Activated CD8-positive, alpha-beta memory T cell treated with anti-CD3 and anti-CD28 coated beads, Interleukin-2, amount 10 ng/mL, durations not matched to agents 7 days and 5 days (primary cell): ENCODE measurements at places on chromosomes 2 and 18. TPM values are rescaled to one million over a fixed set of nuclear protein-coding genes. Genes with fewer than 3 reads are reported as not detected.

GRCh38 chr2:112829961-112830681, 6.5 kb downstream of the IL1B start:
- H3K27ac ChIP-seq: no peak overlapping the region
- peaks cover 17% of the 10 kb centered on the region for H3K27me3 ChIP-seq
- H3K4me3 ChIP-seq: no peak overlapping the region
- DNase-seq: no peak
- H3K36me3 ChIP-seq: peaks cover 5% of the 10 kb centered on the region

DNA sequence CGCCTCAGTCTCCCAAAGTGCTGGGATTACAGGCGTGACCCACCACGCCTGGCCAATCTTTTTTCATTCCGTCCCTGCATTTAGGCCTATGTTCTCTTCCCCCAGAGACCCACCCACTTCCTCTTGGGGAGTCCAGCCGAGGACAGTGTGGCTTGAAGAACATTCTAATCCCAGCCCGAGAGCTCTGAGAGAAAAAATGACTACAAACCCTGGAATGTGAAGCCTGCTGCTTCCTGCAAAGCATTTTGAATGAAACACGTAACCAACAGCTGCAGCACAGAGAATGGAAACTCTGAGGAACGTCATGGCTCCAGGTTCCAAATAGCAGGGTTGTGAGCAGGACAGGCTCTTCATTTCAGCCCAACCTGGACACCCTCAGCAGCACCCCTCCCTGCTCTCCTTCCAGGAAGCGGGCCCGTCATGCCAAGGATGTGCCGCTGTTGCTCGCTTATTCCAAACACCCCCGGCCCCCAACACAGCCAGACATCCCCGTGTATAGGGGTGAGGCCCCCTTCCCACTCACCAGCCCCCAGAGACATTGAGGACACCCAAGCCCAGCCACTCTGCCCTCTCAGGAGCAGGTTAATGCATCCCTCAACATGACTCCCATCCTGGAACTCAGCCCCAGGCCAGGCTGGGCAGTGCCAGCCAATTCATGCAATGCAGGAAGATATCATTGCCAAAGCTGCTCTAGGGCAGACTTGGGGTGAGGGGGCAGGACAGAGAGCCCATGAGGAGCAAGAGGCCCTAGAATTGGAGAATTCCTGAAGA, 139.8 kb downstream of the ZFP36L2 start:
- no peaks in the 10 kb centered on the region for H3K4me1 ChIP-seq
- peaks cover 4% of the 10 kb centered on the region for H3K27me3 ChIP-seq
- peaks cover 2% of the 10 kb centered on the region for H3K36me3 ChIP-seq
- no peak overlapping the region for H3K4me3 ChIP-seq
- DNase-seq: no peak
- no peak overlapping the region for H3K27ac ChIP-seq

DNA sequence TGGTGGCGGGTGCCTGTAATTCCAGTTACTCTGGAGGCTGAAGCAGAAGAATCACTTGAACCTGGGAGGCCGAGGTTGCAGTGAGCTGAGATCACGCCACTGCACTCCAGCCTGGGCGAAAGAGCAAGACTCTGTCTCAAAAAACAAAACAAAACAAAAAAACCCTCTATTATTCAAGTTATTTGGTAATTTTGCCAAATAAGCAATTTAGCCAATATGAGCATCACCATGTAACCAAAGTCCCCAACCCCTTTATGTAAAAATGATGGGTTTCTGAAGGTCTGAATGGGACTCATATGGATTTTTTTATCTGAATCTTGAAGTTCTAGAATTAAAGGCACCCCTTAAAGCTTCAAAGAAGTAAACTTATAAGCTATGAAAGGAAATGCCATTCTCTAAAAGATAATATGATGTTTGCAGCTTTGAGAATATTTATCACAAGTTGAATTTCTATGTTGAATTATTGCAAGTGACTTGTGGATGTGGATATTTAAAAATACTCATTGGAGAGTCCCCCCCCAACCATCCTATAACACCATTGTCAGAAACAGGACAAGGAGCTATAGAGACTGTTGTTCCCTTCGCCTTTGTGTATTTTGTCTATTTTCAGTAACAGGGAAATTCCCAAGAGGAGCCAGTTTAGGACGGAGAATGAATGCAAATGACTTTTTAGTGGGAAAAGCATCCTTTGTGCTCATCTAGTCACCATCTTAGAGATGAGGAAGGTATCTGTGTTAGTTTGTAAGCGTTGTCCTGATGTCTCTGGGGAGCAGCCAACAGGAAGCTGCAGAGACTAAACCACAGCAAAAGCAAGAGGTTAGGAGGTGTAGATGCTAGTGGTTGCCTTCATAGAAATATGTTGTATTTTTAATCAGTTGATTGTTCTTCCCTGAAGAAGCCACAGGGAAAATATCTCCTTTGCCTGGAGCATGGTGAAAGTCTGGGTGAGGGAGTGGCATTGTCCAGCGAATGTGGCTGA, 68.3 kb downstream of the TET3 start:
- no peak overlapping the region for H3K4me3 ChIP-seq
- H3K4me1 ChIP-seq: peaks cover 20% of the 10 kb centered on the region
- peak; percentile 49 for DNase-seq
- H3K27me3 ChIP-seq: no peaks in the 10 kb centered on the region

- H3K36me3 ChIP-seq: no peaks in the 10 kb centered on the region
- peaks cover 16% of the 10 kb centered on the region for H3K27me3 ChIP-seq
- H3K27ac ChIP-seq: no peak overlapping the region
Measured at GRCh38 chr2:64400733-64401528, 53.0 kb upstream of the LGALSL start.

- no peak overlapping the region for H3K4me3 ChIP-seq
- no peak for DNase-seq
- no peaks in the 10 kb centered on the region for H3K27me3 ChIP-seq
- H3K27ac ChIP-seq: no peak overlapping the region
- no peaks in the 10 kb centered on the region for H3K4me1 ChIP-seq
- H3K36me3 ChIP-seq: no peaks in the 10 kb centered on the region
Measured at GRCh38 chr2:122366427-122366826, 611.0 kb downstream of the TSN start.

- no peaks in the 10 kb centered on the region for H3K27me3 ChIP-seq
- H3K27ac ChIP-seq: peak overlapping the region; percentile 12
- no peak for DNase-seq
- H3K4me3 ChIP-seq: no peak overlapping the region
- H3K4me1 ChIP-seq: peaks cover 13% of the 10 kb centered on the region
Measured at GRCh38 chr2:17672583-17673317, 80.9 kb downstream of the SMC6 start.

GRCh38 chr2:242052421-242052820, 182.9 kb downstream of the RTP5 start:
- H3K4me3 ChIP-seq: no peak overlapping the region
- no peak for DNase-seq
- no peaks in the 10 kb centered on the region for H3K36me3 ChIP-seq
- peaks cover 37% of the 10 kb centered on the region for H3K27me3 ChIP-seq

GRCh38 chr2:216477283-216478035, 21.2 kb upstream of the RPL37A start:
- no peak for DNase-seq
- H3K4me1 ChIP-seq: peaks cover 14% of the 10 kb centered on the region
- no peak overlapping the region for H3K4me3 ChIP-seq
- H3K27ac ChIP-seq: peak overlapping the region; percentile 18

DNA sequence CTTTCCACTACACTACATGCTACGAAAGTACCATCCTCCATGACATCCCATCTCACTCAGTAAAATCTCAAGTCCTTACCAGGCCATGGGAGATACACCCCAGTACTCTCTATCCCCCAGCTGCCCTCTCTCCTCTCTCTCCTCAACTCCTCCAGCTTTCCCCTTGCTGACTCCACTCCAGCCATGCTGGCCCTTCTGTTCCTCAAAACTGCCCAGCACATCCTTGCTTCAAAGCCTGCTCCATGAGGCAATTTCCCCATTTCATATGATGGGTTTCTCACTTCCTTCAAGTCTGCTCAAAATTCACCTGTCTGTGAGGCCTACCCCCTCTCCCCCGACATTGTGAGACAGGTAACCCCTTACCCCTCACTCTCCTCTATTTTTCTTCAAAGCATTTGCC, 8.6 kb downstream of the CHN1 start:
- peaks cover 5% of the 10 kb centered on the region for H3K4me1 ChIP-seq
- H3K36me3 ChIP-seq: no peaks in the 10 kb centered on the region
- H3K27me3 ChIP-seq: peaks cover 9% of the 10 kb centered on the region
- DNase-seq: no peak

- H3K27ac ChIP-seq: no peak overlapping the region
- H3K36me3 ChIP-seq: no peaks in the 10 kb centered on the region
- H3K27me3 ChIP-seq: peaks cover 30% of the 10 kb centered on the region
- no peak overlapping the region for H3K4me3 ChIP-seq
- peaks cover 3% of the 10 kb centered on the region for H3K4me1 ChIP-seq
- DNase-seq: peak; percentile 75
Measured at GRCh38 chr2:204177977-204178522, 241.5 kb downstream of the ICOS start.

- DNase-seq: no peak
- no peak overlapping the region for H3K4me3 ChIP-seq
- no peaks in the 10 kb centered on the region for H3K4me1 ChIP-seq
- H3K36me3 ChIP-seq: peaks cover 18% of the 10 kb centered on the region
- no peaks in the 10 kb centered on the region for H3K27me3 ChIP-seq
Measured at GRCh38 chr2:6986912-6987361, 69.7 kb downstream of the RNF144A start.

DNA sequence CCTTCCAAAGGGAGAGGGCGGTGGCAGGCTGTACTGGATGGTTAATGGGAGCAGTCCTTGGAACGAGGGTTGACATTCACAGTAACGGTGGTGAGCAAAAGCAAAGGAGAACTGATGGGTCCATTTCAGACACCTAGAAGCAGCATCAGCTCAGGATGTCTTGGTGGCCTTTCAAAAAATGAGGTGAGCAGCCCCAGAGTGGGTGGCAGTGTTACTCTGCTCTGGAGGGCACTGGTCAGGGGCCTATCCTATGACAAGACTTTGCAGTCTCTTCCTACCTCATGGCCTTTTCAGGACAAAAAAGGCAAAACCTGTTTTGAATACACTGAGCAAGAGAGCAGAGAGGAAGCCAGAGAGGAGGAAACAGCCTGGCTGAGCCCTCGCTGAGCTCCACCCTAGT, 23.5 kb downstream of the CAPN14 start:
- no peak overlapping the region for H3K4me3 ChIP-seq
- H3K27me3 ChIP-seq: no peaks in the 10 kb centered on the region
- H3K36me3 ChIP-seq: no peaks in the 10 kb centered on the region

DNA sequence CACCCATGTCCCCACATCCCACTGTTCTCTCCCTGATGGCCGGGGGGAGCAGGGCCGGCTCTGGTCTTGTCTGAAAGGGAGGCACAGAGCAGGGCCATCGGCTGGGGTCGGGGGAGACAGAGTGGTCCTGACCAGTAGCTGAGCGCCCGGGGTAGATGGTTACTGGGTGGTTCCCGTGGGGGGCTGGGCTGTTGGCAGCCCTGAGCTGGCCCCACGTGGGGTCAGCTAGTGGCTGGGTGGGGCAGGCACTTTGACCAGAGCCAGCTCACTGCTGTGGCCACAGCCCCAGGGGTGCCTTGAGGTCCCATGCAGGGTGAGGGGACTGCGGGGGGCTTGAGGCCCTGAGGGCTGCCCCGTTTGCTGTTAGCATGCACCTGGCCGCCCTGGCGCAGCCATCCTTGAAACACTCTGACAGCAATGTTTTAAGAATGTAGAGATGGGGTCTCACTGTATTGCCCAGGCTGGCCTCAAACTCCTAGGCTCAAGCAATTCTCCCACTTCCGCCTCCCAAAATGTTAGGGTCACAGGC, 12.3 kb upstream of the NEU4 start:
- peak; percentile 37 for DNase-seq
- no peaks in the 10 kb centered on the region for H3K4me1 ChIP-seq
- H3K27ac ChIP-seq: no peak overlapping the region
- no peak overlapping the region for H3K4me3 ChIP-seq
- no peaks in the 10 kb centered on the region for H3K36me3 ChIP-seq

DNA sequence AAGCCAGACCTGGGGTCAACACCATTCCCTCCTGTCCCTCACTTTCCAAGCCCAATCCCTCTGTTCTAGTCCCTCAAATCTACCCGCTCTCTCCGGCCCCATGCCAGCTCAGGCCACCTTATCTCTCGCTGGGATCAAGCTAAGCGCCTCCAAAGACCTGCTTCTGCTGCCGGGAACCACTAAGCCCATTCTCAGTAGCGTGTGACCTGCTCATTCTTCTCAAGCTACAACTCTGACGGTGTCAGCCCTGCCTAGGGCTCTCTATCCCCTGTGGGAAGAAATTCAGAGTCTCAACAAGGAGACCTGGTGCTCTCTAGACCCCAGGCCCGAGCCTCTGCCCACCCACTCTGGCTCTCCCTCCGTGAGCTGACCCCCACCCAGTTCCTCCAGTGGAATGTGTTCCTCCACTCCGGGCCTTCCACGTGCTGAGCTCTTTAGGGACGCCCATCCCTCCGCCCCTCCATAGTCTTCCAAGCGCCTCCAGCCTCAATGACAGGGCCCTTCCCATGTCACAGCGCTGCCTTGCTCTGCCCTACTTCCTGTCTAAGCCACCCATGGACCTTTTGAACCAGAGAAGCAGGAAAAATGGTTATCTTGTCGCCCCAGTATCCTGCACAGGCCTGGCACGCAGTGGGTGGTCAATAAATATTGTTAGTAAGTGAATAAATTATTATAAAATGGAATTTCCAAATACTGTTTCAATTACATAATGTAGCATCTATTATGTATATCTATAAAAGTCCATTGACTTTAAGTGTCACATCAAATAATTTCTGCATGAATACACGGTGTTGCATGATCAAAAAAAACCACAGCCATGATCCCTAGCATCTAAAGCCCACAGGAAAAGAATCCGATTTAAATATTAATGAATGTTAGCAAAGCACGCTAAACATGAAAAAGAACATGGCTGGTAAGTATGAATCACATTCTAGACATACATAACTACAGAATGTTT, 127.6 kb downstream of the ZNF516 start:
- no peaks in the 10 kb centered on the region for H3K36me3 ChIP-seq
- H3K27ac ChIP-seq: no peak overlapping the region
- H3K27me3 ChIP-seq: peaks cover 13% of the 10 kb centered on the region
- DNase-seq: no peak

- DNase-seq: no peak
- no peak overlapping the region for H3K4me3 ChIP-seq
- no peaks in the 10 kb centered on the region for H3K4me1 ChIP-seq
- H3K36me3 ChIP-seq: no peaks in the 10 kb centered on the region
- peaks cover 22% of the 10 kb centered on the region for H3K27me3 ChIP-seq
Measured at GRCh38 chr2:20397811-20398447, 47.3 kb upstream of the PUM2 start.

DNA sequence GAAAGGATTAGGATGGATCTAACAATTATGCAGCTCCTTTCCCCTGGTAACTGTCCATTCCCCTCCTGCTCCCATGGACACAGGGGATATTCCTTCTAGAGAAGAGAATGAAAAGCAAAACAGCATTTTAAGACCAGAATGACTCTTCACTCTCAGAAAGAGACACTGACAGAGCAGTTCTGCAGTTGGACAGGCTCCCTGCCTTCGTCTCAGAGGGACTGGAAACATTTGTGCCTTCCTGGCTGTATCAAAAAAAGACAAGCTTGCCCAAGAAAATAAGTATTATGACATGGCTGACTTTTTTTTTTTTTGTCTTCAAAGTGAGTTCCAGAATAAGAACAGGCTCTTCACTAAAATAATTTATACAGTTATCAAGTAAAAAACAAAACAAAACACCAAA, 9.5 kb downstream of the PID1 start:
- no peaks in the 10 kb centered on the region for H3K36me3 ChIP-seq
- no peak for DNase-seq
- no peak overlapping the region for H3K27ac ChIP-seq
- H3K27me3 ChIP-seq: no peaks in the 10 kb centered on the region

The TEX44 gene
- not detected for total RNA-seq

The PELI1 gene
- total RNA-seq: 40.1 TPM

The CIB4 gene
- not detected for total RNA-seq

The EDAR gene
- total RNA-seq: not detected

The LRP1B gene
- not detected for total RNA-seq

The CAPN14 gene
- total RNA-seq: 0.33 TPM

The DCDC2C gene
- total RNA-seq: not detected

The CABYR gene
- 1.2 TPM for total RNA-seq

The SERPINE2 gene
- 1.9 TPM for total RNA-seq

The TUBB8B gene
- total RNA-seq: not detected
